ENCODE measurements at places on chromosomes 7 and 10. TPM values are rescaled to one million over a fixed set of nuclear protein-coding genes. Genes with fewer than 3 reads are reported as not detected.

DNA sequence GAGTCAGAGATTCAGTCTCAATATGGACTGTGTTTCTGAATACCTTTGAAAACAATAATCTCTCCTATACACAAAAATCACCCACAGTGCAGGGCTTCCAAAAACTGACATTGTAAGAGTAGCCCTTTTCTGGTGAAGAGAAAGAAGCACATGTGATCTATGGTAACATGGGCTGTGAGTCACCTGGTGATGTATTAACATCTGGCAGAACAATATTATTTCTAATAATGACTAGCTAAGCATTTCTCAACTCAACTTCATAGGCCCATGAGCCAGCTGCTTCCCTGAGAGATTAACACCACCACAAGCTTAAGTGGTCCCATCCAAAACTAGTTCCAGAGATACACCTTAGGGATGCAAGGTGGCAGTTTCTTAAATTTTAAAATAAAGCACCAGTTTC, 331.0 kb upstream of the NRP1 start:
- DNase-seq: no peak

DNA sequence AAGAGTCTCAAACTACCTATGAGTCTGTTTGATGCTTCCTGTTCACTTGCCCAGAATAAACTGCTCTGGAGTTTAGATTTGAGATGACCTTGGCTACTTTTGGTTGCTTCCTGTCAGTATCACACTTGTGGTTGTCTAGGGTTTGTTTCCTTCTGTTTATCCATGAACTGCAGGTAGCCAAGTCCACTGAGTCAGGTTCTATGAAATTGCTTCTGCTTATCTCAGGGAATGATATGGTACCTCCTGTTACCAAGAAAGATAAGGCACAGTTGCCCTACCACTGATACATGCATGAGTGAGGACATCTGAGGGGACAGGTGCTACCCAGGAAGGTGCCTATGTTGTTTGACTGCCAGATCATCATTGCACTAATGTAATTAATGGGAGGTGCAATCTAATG, 15.8 kb upstream of the EEPD1 start:
- no peak for DNase-seq

Gene LDB3
- 5.8 TPM for total RNA-seq

GRCh38 chr7:132666774-132667172, 90.5 kb upstream of the PLXNA4 start:
- no peak for DNase-seq

DNA sequence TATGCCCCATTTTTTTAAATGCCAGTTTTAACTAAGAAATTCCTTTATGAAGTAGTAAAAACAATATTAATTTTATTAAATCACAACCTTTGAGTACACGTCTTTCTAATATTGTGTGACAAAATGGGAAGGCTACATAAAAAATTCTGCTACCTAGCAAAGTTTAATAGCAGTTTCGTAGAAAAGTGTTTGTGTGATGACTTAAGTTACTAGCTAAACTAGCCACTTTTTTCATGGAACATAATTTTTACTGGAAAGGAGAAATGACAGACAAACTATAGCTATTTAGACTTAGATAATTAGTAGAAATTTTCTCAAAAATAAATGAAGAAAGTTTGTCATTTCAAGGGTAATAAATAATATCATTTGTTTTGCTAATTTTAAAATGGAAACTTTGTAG, 153.1 kb downstream of the GPAM start:
- DNase-seq: no peak

DNA sequence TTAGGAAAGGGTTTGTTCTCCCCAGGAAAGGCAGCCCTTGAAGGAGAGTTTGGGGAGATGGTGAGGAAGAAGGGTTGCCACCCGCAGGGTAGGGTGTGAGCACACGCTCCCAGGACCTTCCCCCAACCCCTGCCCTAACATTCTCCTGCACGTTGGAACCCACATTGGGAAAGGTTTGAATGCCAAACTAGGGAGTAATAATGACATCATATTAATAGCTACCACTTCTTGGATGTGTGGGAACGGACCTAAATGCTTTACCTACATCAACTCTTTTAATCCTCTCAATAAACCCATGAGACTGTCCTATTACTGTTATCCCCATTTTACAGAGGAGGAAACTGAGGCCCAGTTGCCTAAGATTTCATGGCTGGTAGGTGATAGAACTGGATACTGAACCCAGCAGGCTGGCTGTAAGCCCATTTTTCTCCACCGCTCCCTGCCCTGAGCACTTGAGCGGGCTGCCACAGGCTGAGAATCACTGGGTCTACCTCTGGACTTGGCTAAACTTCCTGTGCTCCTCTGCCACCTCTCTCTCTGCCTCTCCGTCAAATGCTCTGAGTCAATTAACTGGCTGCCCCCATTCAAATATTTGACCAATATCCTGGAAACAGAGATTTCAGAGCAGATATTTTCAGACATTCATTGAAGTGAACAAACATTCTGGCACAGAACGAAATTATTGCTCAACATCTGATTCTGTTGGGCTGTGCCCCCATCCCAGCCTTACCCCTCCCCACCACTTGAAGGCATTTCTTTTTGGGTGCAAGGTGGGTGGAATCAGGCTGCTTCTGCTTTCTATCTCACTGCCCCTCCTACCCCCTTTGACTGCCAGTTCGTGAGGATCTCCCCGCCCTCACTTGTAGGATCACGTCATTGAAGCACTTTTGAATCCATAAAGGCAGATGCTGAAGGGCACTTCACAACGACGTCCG, 129.7 kb downstream of the C10orf105 start:
- no peak for DNase-seq

- DNase-seq: peak; percentile 77
These were observed 844 bp downstream of the NRF1 start for GRCh38 chr7:129612112-129613015.

- no peak for DNase-seq
These were observed 54.0 kb downstream of the MTURN start for GRCh38 chr7:30188811-30189210.

Gene PAXIP1
- total RNA-seq: 13.3 TPM

Gene WEE2
- 0.07 TPM for total RNA-seq

Gene INTS1
- 33.9 TPM for total RNA-seq

GRCh38 chr10:48800007-48800675, 115.5 kb downstream of the WDFY4 start:
- no peak for DNase-seq

DNA sequence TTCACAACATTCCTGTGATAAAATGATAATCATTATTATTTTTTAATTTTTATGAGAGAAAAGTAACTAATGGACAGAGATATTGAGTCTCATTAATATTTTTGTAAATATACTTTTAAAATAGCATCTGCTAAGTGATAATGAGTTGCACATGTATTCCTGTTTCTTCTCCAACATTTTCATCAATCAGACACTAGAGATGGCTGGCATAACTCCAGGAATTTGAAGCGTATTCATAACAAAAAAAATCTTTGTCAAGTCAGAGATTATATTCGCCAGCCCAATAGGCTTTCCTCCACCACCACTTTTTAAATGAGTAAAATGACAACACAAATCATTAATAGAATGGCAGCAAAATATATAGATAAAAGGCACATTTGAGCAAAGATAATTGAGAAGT, 524.0 kb upstream of the KCND2 start:
- DNase-seq: no peak

Gene RBP4
- 4.0 TPM for total RNA-seq

Gene PYROXD2
- total RNA-seq: 13.2 TPM

GRCh38 chr10:91974960-91975359, 51.4 kb downstream of the BTAF1 start:
- no peak for DNase-seq

Gene FAM25C
- not detected for total RNA-seq

DNA sequence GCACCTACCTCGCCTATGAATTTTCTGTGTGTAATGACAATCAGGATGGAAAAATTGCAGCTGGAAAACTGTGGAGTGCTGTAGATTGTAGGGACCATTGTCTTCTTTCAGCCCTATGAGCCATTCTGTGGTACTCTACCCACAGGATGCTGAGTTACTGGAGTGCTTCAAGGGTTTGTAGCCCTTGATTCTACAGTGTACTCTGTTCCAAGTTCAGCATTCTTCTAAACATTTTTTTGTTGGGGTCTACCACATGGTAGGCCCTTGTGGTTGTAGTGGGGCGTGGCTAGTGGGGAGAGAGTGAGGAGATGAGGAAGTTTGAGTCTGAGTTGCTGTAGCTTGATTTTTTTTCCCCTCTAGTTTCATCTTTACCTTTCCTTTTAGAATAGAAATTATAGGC, 33.5 kb downstream of the REEP3 start:
- DNase-seq: no peak

Gene HSPA12A
- total RNA-seq: 36.4 TPM

GRCh38 chr10:72649291-72649690, 23.4 kb upstream of the MICU1 start:
- no peak for DNase-seq

GRCh38 chr10:88946200-88946599, 6.4 kb downstream of the ACTA2 start:
- no peak for DNase-seq

Gene GPR37
- total RNA-seq: 0.36 TPM

GRCh38 chr10:93435621-93436397, 46.3 kb downstream of the MYOF start:
- DNase-seq: no peak

- DNase-seq: no peak
These were observed 61.1 kb downstream of the VPS50 start for GRCh38 chr7:93293229-93293628.

Gene TRIM50
- total RNA-seq: 0.26 TPM

DNA sequence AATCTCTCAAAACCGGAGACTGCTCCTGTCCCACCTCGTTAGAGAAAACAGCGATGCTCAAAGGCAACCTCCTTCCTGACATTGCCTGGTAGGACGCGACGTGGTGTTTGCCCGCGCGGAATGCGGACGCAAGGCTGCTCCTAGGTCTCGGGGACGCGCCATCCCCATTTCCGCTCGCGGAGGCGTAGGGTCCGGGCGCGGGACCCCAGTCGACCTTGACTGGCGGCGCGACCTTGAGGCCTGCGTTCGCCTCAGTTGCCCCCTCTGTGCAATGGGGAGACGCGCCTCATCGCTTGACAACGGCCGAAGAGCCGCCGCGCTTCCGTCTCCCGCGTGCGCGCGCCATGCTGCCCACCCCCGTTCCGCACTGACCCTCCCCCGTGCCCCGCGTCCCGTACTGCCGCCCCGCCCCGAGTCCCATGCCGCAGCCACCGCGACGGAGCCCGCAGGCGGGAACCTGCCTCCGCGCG, 412 bp upstream of the PPIA start:
- no peak for DNase-seq

DNA sequence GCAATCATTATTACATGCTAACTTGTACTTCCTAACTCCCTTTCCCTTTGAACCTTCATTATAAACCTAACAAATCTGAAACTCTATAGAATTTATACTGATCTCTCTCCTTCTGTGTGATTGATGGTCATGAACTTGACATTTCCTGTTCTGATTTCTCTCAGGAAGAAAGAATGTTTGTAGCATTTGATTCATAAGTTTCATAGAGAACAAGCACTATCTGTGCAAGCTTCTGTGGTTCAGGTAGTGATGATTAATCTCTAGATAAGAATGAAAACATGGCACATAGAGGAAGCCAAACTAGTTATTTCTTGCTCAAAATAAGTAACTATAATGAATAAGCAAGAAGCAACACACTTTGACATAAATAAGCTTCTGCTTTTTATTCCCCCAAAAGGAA, 34.2 kb downstream of the TFPI2 start:
- no peak for DNase-seq

GRCh38 chr7:33958104-33958503, 52.8 kb downstream of the BMPER start:
- DNase-seq: no peak

DNA sequence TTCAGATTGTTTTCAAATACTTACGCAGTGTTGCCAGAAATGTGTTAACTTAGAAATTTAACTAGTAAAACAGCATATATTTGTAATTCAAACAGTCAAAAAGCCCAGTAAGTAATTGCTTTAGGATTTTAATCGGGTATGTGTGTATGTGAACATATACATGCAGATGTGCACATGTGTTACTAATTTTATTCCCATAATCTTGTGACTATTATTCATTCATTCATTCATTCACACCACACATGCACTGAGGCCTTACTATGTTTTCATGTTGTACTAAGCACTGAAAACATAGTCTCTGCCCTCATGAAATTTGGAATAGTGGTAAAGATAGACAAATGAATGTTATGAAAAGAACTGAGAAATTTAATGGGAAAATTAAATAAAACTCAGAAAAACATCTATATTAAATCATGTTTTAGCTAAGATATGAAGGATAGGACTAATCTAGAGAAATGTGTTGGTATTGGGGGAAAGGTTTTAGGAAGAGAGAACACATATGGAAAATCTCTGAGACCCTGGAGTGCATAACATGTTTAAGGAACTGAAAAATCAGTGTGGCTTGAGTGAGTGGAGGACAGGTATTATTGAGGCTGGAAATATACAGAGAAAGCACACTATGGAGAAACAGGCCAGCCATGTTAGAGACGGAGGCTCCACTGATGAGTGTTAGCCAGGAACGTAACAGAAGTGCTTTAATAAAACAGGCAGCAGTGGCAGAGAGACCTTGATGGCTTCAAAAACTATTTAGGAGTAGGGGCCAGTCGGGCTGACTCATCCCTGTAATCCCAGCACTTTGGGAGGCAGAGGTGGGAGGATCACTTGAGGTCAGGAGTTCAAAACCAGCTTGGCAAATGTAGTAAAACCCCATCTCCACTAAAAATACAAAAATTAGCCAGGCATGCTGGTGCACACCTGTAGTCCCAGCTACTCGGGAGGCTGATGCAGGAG, 80.3 kb downstream of the HDAC9 start:
- no peak for DNase-seq

Gene DBNL
- 70.2 TPM for total RNA-seq

- DNase-seq: no peak
These were observed 66.3 kb downstream of the PARD3 start for GRCh38 chr10:34748767-34749166.

Gene TLX1
- not detected for total RNA-seq

Gene SLC18A3
- total RNA-seq: not detected

DNA sequence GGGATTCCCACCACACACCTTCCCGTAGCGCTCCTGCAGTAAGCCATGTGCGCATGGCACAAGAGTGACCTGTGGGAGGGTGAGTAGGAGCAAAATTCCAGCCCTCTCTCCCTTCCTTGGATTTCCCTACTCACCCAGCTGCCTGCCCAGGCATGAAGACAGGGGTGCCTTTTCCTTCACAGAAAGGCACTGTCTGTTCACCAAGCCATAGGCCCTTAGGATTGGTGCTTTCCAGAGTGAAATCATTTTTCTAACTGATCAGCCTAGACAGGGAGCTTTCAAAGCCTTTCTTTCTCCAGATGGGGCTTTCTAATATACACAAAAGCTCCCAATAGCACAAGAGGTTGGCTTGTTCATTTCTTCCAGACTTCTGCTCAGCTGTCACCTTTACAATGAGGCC, 79.7 kb downstream of the CTTNBP2 start:
- DNase-seq: no peak

DNA sequence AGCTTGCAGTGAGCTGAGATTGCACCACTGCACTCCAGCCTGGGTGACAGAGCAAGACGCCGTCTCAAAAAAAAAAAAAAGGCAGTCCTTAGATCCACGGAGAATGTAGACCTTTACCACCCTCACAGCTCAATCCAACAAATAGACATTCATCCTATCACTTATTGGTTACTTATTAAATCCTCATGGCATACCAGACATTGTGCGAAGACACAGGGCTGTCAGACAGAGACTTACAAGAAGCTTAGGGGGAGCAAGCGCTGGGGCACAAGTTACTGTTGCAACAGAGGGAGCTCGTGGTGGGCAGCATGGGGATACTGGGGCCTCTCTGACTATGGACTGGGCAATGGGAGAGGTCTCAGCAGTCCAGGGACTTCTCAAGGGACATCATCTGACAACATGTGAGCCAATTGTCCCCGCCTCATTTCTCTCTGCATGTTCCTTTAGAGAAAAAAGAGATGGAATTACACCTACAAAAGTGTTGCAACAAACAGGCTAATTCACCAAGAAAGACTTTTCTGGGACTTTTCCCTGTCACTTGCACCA, 82.8 kb upstream of the TNS3 start:
- DNase-seq: no peak

Gene FEZF1
- not detected for total RNA-seq
